ENCODE measurements at places on chromosomes 12 and 14. TPM values are rescaled to one million over a fixed set of nuclear protein-coding genes. Genes with fewer than 3 reads are reported as not detected.

DNA sequence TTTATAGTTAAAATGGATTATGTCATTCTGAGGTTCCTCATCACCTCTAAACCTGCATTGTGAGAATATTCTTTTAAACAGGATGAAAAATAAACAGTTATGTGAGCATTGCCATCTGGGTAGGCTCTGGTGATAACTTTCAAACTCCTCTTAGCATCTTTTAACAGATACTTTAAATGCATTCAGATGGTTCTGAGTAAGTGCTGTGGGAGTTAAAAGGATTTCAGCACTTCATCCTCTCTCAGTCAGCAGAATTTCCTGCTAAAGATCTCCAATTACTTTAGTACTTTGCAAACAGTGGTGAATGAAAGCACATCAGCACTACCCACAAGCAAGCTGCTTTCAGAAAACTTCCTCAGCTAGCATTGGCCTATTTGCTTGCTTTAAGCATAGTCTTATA is 59.3 kb upstream of the TMTC1 start:
- no peak for DNase-seq
- H3K4me3 ChIP-seq = no peak overlapping the region
- no peak overlapping the region for H3K27ac ChIP-seq
- H3K36me3 ChIP-seq = no peaks in the 10 kb centered on the region
- no peaks in the 10 kb centered on the region for H3K4me1 ChIP-seq

DNA sequence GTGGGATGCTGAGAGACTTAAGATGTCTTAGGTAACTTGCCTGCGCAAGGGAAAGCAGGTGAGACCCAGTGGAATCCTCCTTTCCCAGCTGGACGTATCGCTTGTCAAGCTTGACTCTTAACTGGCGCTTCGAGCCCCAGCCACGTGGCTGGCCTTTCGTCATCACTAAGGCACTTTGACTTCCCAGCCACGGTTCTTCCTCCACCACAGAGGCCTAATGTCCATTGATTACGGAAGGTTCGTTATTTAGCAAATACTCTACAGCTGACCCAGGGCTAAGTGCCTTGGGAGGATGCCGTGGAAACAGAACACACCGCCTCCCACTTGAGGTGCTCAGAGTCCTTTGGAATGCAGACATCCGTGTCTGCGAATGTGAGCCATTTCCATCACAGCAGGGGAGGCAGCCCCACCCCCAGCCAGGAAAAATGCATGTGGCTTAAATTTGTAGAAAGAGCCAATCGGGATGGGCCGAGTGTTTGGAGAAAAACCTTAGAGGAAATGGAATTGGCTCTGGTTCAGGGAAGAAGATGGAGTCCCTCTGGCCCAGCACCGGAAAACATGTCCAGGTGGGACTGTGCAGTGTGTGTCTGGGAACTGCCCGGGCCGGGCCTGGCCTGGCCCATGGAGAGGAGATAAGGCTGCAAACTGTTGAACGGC is 115.7 kb downstream of the PLXNC1 start:
- peaks cover 6% of the 10 kb centered on the region for H3K4me1 ChIP-seq
- no peaks in the 10 kb centered on the region for H3K27me3 ChIP-seq
- H3K36me3 ChIP-seq = no peaks in the 10 kb centered on the region
- no peak overlapping the region for H3K27ac ChIP-seq
- no peak overlapping the region for H3K4me3 ChIP-seq

GRCh38 chr14:43438056-43438455 is 1069.0 kb downstream of the FSCB start:
- no peaks in the 10 kb centered on the region for H3K4me1 ChIP-seq
- no peak for DNase-seq
- no peaks in the 10 kb centered on the region for H3K27me3 ChIP-seq
- H3K36me3 ChIP-seq = no peaks in the 10 kb centered on the region
- no peak overlapping the region for H3K4me3 ChIP-seq

DNA sequence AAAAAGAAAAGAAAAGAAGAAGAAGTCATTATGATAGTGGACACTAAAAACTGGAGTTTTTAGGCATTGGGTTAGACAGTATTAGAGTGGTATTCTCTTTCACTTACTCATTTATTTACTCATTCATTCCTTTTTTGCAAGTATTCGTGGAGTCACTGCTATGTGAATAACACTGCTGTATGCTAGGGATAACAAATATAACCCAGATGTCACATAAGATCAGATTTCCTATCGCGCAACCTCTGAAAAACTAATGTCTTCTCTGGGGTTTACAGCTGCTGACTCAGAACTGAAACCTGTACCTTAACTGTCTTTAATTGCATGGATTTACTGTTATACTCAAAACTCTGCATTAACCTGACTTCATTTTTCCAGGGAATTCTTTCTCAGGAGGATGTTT is 353.7 kb downstream of the LRIG3 start:
- H3K4me1 ChIP-seq = no peaks in the 10 kb centered on the region
- no peaks in the 10 kb centered on the region for H3K27me3 ChIP-seq
- H3K4me3 ChIP-seq = no peak overlapping the region
- no peak overlapping the region for H3K27ac ChIP-seq
- no peaks in the 10 kb centered on the region for H3K36me3 ChIP-seq
- DNase-seq = no peak

GRCh38 chr12:42695490-42695995 is 106.0 kb upstream of the PRICKLE1 start:
- no peaks in the 10 kb centered on the region for H3K36me3 ChIP-seq
- DNase-seq = no peak
- H3K4me3 ChIP-seq = no peak overlapping the region
- H3K4me1 ChIP-seq = no peaks in the 10 kb centered on the region
- H3K27me3 ChIP-seq = no peaks in the 10 kb centered on the region

DNA sequence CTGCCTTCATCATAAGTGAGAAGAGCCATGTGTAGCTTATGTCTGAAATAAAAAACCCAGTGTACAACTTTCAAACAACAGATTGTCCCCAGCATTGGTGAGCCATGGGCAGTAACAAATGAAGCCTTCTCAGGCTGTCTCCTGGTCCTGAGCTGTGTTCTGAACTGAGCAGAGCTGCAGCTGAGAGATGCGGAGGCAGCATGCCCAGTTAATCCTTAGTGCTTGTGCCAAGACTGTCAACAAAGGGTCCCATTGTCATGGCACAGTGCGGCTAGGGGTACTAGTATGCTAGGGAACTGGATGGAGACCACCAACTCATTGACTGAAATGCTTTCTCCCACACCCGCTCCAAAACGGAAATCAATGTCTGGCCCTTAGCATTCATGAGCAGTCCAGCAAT is 154.3 kb downstream of the RMST start:
- H3K27ac ChIP-seq = no peak overlapping the region
- no peaks in the 10 kb centered on the region for H3K27me3 ChIP-seq
- no peak overlapping the region for H3K4me3 ChIP-seq

DNA sequence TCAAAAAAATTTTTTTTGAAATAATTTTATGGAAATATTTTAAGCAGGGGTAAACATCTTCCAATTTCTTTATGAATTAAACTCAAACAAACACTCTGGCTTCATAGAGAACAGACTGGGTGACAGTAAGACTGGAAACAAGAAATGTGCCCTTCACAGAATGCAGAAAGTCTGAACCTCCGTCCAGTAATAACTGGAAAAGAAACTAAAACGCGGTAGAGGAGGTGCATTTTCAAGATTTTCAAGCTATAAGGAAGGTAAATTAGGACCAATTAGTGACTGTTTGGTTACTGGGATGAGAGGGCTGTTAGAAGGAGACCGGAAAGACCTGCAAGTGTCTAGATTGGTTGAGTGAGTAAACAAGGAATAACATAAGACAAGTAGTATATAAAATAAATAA is 245.7 kb downstream of the CEP128 start:
- DNase-seq = no peak
- no peaks in the 10 kb centered on the region for H3K36me3 ChIP-seq
- H3K27me3 ChIP-seq = no peaks in the 10 kb centered on the region

DNA sequence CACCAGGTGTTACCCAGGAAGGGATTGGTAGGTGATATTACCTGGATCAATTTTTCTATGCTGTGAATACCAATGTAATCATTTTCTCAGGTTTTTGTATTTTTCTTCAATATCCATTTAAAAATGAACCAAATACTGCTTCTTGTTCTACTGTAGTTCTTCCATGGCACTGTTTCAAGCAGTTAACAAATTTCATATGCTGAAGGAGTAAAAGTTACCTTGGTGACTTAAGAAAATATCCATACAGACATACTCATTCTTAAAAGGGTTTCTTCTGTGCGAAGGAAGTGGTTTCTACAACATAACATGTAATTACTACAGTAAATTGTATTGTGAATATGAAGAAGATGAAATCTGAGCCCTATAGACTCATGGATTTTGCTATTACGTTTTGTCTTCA is 222.5 kb downstream of the TMEM117 start:
- H3K27me3 ChIP-seq = no peaks in the 10 kb centered on the region
- no peak overlapping the region for H3K4me3 ChIP-seq
- no peak overlapping the region for H3K27ac ChIP-seq
- no peaks in the 10 kb centered on the region for H3K4me1 ChIP-seq
- H3K36me3 ChIP-seq = no peaks in the 10 kb centered on the region
- DNase-seq = no peak

GRCh38 chr14:32938719-32939253 is at the start of gene NPAS3:
NPAS3 (plus strand) TSS chr14:32938879.
- no peak for DNase-seq
- H3K27ac ChIP-seq = peak within 1 kb of the TSS; percentile 81
- H3K4me3 ChIP-seq = peak within 1 kb of the TSS; percentile 80
- H3K27me3 ChIP-seq = no peaks in the 10 kb centered on the region
- no peaks in the 10 kb centered on the region for H3K36me3 ChIP-seq

The PROX2 gene
- total RNA-seq = not detected

The TMEM119 gene
- 251 TPM for total RNA-seq

The FAM186B gene
- not detected for total RNA-seq

The DCAF4 gene
- total RNA-seq = 0.64 TPM

The KLRC2 gene
- not detected for total RNA-seq
